NCI-H1105 treated with DMSO at 0.1 percent for 48 hours (cell line): ENCODE measurements at places on chromosomes 13 and 19.

GRCh38 chr13:43640476-43640875 is 146.3 kb downstream of the ENOX1 start:
- DNase-seq = no peak

GRCh38 chr19:56133858-56134653 is 7.0 kb upstream of the ZNF444 start:
- no peak for DNase-seq

- DNase-seq = no peak
These were observed 9.2 kb downstream of the ZNF823 start for GRCh38 chr19:11729586-11729985.

GRCh38 chr13:43776501-43777079 is 10.2 kb downstream of the ENOX1 start:
- no peak for DNase-seq

GRCh38 chr13:43574605-43575004 is 212.2 kb downstream of the ENOX1 start:
- DNase-seq = no peak

DNA sequence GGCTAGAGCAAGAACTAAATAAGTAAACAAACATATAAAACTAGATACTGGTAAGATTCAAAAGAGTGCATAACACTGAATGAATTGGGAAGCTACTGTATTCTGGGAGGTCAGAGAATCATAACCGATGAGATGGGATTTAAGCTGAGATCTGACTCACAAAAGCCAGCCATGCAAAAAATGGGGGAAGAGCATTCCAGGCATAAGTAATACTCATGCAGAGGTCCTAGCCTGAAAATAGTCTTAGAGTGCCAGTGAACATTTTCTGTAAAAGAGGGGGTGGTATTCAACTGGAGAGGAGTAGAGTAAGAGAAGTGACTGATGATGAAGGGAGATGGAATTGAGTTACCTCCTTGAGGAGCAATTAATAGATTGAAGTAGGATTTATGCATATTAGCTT is 872.0 kb upstream of the GPC6 start:
- no peak for DNase-seq

GRCh38 chr19:10871711-10872545 is 575 bp downstream of the CARM1 start:
- no peak for DNase-seq

- DNase-seq = peak; percentile 69
These were observed 786.4 kb upstream of the SLITRK1 start for GRCh38 chr13:84668637-84669036.

DNA sequence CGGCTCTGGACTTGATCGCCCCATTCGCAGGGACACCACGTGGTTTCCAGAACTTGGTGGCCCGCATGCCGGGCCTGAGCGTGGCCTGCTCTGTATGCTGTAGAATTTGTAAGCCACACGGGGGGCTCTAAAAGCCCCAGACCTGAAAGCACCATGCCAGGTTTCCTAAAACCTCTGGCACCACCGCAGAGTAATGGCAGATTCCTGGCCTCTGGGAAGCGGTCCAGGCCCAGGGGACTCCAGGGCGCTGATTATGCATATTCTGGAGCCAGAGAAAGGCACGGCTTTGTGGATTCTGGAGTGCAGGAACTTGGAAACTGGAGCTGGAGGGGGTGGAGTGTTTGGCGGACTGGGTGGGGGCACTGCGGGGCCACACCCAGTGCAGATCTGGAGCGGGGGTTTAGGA is 3.7 kb downstream of the FTL start:
- no peak for DNase-seq

DNA sequence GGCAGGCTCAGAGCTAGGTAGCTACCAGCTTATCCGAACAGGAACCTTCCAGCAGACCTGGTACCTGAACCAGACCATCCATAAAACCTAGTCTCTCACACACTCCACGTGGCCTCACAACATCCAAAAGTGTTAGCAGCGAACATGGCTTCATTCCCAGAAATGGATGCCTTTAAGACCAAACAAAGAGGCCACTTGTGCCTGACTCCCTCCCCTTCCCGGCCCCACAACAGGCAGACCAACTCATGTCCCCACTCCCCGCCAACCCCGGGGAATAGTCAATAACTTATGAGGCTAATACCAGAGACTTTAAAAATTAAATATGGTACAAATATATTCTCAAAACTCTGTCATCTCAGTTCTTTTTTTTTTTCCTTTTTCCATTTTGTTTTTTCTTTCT is 46.2 kb downstream of the ZNF557 start:
- no peak for DNase-seq

GRCh38 chr19:18117692-18118378 is 20.3 kb downstream of the MAST3 start:
- DNase-seq = peak; percentile 83

DNA sequence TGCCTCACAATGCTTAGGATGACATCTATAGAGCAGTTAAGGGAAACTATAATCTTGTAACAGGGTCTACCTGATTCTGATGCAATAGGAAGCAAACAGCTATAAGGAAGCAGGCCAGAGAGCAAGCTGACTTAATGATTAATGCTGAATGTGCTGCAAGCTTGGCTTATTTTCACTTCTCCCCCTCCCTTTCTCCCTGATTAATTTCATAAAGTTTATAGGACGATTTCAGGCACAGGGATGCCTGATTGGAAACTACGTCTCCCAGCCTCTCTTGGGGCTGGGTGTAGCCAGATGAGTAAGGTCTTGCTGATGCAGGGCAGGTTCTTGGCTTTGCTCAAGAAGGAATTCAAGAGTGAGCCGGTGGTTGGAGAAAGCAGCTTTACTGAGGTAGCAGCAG is 82.8 kb upstream of the MRI1 start:
- DNase-seq = no peak

DNA sequence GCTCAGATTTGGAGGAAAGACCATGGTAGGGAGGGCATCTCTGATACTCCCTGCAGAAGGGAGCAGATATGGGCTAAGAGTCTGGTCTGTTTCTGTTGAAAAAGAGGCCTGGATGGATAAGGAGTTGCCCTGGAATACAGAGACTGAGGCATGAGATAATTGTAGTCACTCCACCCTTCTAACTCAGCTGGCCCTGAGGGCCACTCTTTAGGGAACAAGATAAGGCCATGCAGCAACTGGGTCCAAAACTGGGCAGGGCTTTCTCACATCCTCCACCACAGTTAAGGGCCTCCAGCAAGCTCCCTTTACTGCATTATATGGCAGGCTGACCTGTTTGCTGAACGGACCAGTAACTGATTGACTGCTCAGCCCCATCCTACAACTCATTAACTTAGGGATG is 1.3 kb downstream of the ZNF749 start:
- DNase-seq = no peak

DNA sequence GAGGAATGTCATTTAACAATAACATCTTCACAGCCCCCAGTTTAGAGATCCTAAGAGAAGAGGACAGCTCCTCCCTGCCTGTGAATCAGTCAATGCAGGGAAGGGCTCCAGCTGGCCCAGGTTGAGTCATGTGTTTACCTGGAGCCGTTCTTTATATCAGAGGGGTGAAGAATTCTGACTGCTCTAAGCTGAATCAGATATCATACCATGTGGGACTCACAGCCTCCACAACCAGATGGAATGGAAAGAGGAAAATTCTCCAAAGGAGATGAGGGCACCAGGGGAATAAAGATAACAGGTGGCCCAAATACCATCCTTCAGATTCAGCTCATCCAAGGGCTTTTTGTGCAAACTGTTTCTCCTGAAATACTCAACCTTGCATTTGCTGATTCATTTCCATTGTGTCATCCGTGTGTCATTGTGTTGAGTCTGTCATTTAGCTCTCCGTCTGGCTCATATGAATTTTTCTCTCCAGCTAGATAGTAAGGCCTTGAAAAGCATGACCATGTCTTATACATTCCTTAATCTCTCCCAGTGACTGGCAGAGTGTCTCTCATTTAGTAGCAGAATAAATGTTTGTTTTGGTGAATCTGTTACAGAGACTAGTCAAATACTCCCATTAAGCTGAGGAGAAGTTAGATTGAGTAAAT is 217.9 kb downstream of the RFC3 start:
- DNase-seq = no peak

DNA sequence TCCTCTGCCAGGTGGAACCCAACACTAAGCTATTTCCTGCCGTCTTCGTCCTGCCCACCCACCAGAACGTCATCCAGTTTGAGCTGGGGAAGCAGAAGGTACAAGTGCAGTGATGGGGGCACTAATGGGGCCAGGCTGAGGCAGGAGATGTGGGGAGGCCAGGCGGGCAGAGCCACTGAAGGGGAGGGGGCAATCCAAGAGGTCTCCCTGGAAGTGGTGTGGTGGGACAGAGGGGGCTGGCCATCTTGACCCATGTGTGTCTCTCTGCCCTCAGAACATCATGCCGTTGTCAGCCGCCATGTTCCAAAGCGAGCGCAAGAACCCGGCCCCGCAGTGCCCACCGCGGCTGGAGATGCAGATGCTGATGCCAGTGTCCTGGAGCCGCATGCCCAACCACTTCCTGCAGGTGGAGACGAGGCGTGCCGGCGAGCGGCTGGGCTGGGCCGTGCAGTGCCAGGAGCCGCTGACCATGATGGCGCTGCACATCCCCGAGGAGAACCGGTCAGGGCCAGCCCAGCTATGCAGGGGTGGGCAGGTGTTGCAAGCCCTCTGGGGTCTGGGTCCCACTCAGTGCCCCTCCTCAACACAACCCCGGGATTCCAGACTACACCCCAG is 49.6 kb downstream of the RYR1 start:
- no peak for DNase-seq

- DNase-seq = peak; percentile 95
These were observed 15.8 kb downstream of the TECR start for GRCh38 chr19:14544977-14545715.

- peak; percentile 29 for DNase-seq
These were observed 414.8 kb downstream of the GPC5 start for GRCh38 chr13:91813253-91813652.

DNA sequence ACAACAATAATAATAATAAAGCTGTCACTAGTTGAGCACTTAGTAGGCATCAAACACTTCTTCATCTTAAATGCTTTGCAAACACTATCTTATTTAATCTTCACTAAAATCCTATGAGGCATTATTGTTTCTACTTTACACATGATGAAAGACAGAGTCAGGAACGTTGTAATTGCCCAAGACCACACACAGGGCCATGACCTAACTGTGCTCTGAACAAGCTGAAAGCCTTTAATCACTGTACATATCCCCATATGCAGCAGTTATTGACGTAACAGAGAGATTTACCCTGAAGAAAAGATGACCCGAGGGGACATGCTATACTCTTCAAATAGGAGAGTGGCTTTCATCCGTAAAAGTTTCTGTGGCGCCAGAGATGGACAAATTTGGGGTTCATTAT is 53.0 kb downstream of the SACS start:
- no peak for DNase-seq

GRCh38 chr13:102351521-102351920 is 50.3 kb downstream of the FGF14 start:
- DNase-seq = no peak

DNA sequence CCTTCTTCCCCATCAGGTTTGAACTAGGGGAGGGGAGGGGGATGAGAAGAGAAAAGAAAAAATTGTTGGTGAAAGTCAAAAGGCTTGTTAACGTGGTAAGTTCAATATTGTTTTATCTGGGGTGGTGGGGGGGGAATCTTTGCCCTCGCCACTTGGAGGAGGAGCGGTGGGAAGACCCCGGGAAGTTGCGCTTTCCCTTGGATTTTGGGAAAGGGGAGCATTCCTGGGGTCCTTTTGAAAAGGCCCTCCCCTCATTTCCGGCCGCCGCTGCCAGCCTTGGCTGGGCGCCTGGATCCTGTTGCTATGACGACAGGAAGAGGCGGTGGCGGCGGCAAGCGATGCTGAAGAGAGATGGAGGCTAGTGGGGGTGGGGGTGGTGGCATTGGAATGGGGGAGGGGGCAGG is 4.6 kb upstream of the CACNG8 start:
- DNase-seq = peak; percentile 20

- no peak for DNase-seq
These were observed 34.2 kb downstream of the COMP start for GRCh38 chr19:18756896-18757295.

GRCh38 chr13:93522501-93522900 is 295.9 kb downstream of the GPC6 start:
- no peak for DNase-seq

DNA sequence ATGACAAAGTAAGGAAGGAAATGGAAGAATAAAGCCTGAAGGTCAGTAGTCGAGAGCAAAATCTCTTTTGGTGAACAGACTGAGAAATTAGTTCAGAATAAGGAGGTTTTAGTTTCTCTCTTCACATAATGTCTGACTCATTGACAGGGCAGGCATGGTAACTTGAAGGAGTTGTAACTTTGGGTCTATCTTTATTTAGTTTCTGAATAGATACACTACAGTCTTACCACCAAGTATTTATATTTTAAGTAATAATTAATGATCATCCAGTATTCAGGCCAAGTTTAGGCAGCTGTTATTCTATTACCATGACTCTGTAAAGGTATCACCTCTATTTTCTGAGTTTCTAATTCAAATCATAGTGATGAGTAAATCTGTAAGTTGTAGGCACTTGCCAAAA is 219.9 kb downstream of the SPRY2 start:
- no peak for DNase-seq

- peak; percentile 22 for DNase-seq
These were observed 3.1 kb upstream of the CTXN1 start for GRCh38 chr19:7928741-7929701.

DNA sequence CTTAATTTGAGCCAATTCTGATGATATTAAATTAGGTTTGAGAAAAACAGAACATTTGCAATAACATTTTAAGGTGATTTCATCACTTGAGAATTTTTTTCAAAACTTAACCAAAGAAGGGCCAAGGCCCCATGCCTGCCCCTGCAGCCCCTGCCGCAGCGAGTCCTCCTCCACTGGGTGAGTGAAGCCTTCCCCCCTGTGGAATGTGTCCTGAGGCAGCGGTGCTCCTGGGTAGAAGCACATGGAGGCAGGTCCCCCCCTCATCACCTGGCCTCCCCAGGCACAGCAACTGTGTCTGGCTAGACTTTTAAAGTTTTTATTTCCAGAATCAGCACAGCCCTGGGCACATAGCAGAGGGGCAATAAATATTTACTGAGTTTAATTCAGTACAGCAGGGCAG is 10.8 kb downstream of the SOX1 start:
- no peak for DNase-seq

- DNase-seq = no peak
These were observed 72.6 kb upstream of the SERP2 start for GRCh38 chr13:44300895-44301638.

DNA sequence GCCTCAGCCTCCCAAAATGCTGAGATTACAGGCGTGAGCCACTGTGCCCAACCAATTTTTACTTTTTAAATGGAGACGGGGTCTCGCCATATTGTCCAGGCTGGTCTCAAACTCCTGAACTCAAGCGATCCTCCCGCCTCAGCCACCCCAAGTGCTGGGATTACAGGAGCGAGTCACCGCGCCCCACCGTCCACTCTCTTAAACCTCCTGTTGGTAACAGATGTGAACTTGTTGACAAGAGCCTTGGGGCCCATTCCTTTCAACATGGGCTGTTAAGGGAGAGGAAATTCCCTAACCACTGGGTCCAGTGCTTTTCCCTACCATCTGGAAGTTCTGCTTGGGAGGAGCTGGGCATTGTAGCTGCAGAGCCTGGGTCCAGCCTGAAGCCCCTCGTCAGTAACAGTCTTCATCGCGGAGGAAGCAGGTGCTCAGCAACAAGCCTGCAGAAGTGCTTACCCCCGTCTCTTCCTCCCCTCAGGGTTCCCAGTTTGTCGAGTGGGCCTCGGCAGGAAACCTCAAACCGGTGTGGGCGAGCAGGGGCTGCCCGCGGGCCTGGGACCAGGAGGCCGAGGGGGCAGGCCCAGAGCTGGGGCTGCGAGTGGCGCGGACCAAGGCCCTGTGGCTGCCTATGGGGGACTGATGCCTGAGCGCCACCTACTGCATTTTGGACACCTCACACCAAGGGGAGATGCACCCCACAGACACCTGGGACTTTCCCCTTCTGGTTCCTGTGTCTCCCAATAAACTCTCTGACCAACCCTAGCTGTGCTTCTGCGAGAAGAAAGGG is 4.0 kb upstream of the FLT3LG start:
- no peak for DNase-seq
